ENCODE measurements at places on chromosomes 2 and 18.

DNA sequence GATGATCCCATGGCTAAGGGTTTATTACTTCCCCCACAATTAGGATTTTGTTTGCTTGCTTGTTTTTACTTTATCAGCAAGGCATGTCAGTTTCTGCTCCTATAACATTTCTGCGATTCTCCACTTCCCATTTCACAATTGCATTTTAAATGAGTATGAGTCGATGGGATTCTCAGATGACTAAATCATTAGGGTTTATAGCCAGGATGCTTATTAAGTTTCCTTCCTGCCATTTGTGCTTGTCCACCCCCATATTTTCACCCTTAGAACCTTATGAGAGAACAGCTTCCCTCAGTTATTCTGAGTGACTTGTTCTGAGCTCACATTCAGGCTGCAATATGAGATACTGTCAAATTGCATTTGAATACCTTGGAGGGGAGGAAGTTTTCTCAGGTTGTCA lies 37.9 kb upstream of the C1GALT1C1L start:
- no peak for DNase-seq

- DNase-seq: no peak
Observed at GRCh38 chr2:99569386-99569785, 79.6 kb upstream of the REV1 start.

DNA sequence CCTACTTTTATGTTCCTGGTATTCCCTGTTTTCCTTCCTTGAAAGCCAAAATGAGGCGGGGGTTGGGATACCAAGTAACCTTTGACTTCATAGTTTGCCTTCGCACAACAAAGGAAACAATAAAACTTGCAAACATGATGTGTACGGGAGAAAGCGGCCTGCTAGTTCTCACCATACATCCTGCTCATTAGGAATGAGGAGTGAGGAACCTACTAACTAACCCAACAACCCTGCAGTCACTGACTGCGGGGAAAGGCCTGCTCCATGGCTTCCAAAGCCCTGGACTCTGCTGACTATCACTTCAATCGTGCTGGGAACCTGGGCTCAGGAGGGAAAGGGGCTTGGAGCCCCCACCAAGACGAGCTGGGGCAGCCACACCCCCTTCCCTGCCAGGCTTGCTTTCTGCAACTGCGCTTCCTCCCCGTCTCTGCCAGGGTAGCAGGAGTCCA lies 24.2 kb downstream of the RPL31 start:
- no peak for DNase-seq

DNA sequence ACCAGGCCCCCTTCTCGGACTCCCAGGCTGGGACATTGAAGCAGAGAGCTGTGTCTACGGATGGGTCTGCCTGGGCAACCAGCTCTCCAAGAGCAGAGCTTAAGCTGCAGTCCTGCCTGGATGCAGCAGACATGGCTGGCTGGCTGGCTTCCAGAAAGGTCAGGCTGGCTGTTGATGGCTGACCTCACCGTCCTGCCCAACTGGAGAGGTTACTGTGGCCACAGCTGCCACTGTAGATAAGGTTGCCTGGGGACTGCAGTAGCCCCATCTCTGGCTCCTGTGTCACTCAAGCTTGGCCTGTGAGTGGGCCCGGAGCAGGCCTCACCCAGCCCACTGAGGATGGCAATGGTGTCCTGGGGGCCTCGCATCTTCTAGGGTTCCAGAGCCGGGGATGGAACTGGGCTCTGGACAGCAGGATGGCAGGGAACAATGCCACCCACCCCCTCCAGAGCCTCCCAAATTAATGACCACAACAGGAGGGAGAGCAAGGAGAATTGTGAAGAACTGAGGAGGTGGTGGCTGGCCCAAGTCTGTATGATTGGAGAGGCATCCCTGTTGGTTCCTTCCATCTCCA lies 37.0 kb upstream of the FOSL2 start:
- DNase-seq: no peak

GRCh38 chr2:128277961-128278681 lies 40.5 kb downstream of the HS6ST1 start:
- no peak for DNase-seq

DNA sequence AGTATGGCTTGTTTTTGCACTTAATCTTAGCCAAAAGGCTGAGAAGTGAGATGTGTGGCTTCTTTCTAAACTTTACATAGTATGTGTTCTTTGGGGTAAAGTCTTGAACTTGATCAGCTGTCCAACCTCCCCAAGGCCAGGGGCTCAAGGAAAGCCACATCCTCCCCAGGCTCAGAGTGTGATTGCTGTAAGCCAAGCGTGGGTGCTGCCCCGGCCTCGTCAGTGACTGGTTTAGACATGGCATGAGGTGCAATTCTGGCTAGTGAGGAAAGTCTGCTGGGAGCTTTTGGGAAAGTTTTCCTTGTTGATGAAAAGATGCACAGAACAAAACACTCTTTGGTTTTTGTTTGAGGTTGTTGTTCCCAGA lies 40.2 kb downstream of the TMEM177 start:
- no peak for DNase-seq

DNA sequence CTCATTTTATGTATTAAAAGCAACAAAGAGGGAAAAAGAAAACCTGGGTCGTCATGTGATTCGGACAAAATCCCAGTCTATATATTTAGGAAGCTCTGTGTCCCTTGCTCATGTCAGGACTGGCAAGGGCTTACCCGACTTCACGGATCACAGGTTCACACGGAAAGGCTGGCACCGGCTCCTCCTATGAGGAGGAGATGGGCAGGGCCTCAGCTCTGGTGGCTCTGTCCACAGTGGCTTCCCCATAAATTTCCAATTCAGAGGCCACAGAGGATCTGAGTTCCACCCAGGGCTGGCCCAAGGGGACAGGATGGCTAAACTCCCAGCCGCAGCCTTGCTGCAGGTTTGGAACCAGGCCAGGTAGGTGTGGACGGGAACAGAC lies 186.8 kb downstream of the BCL2 start:
- no peak for DNase-seq

- DNase-seq: no peak
Observed at GRCh38 chr2:12334412-12334966, 382.2 kb upstream of the TRIB2 start.

DNA sequence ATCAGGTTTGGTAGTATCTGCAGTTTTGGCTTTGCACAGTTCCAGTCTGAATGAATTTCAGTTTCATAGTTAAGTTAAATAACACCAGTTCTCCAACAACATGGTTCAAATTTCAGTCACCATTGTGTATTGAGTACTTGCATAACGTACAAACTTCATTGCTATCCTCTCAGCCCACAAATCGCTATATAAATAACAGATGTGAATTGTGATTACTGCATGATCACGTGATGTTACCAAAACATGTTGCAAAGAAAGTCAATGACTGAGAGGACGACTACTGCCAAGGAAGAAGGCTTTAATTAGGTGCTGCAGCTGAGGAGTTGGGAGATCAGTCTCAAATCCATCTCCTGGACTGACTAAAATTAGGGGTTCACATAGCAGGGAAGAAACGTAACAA lies 48.2 kb downstream of the COL4A4 start:
- DNase-seq: no peak

GRCh38 chr2:210195101-210195852 lies 24.1 kb upstream of the KANSL1L start:
- no peak for DNase-seq

DNA sequence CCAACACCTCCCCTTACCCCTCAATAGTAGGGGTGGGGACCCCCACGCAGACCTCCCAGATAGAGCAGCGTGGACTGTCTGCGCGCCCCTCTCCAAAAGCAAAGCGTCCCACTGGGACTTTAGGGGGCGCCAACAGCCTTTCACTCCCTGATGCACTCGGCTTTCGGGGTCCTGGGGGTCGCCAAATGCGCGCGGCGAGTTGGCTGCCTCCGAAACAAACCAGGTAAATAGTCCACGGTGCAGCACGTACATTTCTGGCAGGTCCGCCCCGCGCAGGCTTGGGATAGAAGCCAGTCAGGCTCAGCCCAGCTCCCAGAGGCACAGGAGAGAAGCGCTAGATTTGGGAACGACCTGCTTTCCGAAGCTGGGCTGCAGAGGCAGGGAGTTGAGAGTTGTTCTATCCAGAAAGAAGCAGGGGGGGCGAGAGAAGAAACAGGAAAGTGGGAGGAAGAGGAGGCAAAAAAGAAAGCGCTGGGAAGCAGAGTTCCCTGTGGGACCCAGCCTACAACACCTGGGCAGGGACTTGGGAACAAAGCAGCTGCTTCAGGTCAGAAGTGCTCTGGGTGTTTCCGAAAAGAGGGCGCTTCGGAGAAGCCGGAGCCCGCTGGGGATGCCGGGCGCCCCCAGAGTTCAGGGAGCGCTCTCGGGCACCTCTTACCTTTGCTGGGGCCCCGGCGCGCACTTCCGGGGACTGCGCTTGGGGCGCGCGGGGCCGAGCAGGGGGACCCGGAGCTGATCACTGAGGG lies 544 bp downstream of the EVA1A start:
- DNase-seq: no peak

DNA sequence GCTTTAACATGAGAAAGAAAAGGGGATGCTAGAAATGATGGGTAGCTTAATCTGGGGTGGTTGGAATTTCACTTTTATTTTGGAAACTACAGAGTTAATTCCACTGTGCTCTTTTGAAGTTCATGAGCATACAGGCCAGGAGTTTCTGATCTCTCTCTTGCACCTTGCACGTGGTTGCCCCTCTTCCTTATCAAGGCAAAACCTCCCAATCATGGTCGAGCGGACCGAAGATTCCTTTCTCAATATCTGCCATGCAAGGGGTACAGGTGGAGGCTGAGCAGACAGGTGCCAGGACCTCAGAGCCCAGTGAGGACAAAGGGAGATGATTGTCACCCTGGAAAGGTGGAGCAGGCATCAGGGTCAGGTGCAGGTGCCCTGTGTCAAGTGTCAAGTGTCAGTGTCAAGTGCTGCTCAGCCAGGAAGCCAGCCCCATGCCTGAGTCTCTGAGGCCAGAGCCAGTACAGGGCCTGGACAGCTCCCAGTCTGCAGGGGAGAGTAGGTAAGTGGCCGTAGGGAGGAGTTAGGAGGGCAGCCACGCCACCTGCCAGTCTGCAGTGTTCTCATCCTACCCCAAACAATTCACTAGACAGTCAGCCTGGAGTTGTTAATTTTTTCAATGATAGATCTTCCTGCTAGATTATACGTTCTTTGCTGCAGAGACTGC lies 42.2 kb downstream of the LPIN1 start:
- DNase-seq: no peak

GRCh38 chr2:20594048-20594750 lies 56.7 kb downstream of the HS1BP3 start:
- no peak for DNase-seq

Data from stimulated activated CD4-positive, alpha-beta T cell treated with anti-CD3 and anti-CD28 coated beads, Interleukin-2, amount 100 ng/mL, for 24 hours (primary cell).